ENCODE measurements at places on chromosomes 1 and 21.

GRCh38 chr1:211829343-211830054 lies 1.1 kb downstream of the LPGAT1 start:
- DNase-seq, result no peak

GRCh38 chr1:181099152-181100014 lies 10.9 kb downstream of the IER5 start:
- DNase-seq, result peak; percentile 51

GRCh38 chr21:18771845-18772380 lies 368.3 kb upstream of the TMPRSS15 start:
- no peak for DNase-seq

DNA sequence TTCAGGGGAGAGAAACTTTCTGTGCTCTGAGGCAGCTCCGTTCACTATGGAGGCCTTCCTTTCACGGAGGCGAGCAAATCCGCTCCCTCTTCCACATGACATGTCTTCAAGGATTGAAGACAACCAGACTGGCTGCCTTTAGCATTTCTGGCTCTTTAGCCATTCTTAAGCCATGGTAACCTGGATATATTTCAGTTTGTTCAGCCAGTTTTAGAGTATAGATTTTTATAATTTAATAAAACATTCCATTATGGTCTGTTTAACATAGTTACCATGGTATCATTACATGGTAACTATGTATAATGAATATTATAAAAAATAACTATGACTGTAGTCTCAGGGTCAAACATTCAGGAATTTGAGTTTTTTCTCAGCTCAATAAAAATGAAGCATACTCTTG lies 54.2 kb upstream of the NFIA start:
- no peak for DNase-seq

DNA sequence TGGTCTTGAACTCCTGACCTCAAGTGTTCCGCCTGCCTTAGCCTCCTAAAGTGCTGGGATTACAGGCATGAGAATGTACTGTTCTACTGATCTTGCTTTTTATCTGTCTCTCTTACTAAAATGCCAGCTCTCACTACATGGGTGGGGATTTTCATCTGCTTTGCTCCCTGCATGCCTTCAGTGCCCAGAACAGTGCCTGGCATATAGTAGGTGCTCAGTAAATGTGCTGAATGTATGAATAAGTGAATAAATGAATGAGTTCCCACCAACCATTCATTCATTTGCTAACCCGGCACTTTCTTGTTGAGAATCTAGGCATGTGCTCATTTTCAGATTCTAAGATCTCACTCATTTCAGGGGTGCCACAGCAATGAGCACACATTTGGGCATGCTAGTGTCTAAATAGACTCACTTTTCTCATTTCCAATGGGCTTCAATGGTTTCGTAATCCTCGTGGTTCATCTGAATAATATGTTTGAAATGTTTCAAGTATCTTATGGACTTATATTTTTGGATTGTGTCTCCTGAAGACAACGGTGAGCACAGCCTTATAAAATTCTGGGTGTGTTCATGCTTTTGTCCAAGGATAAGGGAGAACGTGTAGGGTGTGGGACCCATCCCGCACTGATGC lies 7.6 kb downstream of the DHRS3 start:
- no peak for DNase-seq

DNA sequence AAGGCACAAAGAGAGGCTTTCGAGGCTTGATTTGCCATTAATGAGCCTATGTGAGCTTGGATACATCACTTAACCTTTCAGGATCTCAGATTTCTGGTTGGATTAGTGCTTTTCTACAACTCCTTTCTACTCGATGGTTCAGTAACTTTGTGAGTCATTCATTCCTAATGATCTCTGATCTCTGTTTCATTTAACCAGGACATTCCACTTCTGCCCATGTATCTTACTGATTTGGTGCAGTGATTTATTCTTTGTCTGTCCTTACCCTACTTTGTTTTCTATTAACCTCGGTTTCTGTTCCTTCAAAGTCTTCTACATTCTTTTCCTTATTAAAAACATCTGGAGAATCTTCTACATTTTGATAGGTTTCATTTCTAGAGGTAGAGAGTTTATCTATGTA lies 94.6 kb upstream of the ZBTB18 start:
- DNase-seq, result no peak

DNA sequence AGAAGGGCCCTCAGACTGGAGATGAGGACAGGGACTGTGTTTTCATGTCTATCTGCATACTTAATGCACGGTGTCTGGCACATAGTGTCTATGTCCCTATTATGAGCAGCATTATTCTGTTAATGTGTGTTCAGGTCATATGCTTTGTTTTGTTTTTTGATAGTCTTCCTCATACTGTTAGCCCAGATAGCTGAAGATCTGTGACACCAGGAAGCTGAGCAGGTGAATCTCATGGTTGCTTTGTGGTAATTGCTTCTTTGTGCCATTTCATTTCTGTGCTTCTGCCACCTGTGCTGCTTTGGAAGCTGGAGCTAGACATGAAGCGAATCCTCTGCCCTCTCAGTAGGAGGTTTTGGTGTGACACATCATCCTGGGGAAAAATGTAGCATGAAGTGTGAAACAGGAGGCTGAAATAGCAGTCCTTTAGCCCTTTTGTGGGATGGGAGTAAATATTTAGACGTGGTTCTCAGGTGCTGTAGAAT lies 15.8 kb downstream of the SMAP2 start:
- no peak for DNase-seq

DNA sequence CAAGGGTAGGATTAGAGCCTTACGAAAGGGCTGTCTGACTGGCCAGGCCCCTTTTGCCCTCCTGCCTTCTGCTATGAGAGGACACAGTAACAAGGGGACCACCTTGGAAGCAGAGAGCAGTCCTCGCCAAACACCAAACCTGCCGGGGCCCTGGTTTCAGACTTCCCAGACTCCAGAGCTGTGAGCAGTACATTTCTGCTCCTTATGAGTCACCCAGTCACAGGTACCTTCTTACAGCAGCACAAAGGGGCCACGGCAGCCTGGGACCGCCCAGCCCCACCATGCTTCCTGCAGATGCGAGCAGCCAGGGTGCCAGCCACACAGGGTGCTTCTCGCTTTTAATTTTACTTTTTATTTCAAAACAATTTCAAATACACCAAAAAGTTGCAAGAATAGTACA lies 17.2 kb upstream of the POFUT2 start:
- DNase-seq, result no peak

DNA sequence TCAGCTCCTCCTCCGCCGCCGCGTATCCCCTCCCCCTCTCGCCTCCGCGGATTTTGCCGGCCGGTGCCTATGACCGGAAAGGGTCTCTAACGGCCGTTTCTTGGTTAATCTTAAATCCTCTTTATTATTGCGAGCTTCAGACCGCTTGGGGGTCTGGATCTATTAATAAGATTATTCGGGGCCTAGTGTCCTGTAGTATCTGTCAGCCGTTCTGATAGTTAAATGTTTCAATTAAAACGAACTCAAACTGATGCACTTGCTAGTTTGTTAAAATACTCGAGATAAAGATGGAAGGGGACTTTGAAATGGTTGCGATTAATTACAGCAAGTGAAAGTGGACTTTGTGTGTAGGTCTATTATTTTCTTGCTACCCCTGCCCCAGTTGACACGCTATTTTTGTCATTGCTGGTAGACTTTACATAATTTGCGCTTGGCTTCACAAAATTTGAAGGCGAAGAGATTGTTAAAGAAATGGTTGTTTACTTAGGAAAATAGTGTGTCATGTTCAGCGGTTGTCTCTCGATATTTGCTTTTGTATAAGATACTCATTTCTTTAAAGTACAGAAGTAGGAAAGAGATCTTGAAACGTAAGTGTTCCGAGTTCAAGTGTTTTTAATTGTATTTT lies 779 bp downstream of the SON start:
- DNase-seq, result peak; percentile 79

GRCh38 chr1:24322470-24323177 lies 3.5 kb downstream of the GRHL3 start:
- DNase-seq, result no peak

DNA sequence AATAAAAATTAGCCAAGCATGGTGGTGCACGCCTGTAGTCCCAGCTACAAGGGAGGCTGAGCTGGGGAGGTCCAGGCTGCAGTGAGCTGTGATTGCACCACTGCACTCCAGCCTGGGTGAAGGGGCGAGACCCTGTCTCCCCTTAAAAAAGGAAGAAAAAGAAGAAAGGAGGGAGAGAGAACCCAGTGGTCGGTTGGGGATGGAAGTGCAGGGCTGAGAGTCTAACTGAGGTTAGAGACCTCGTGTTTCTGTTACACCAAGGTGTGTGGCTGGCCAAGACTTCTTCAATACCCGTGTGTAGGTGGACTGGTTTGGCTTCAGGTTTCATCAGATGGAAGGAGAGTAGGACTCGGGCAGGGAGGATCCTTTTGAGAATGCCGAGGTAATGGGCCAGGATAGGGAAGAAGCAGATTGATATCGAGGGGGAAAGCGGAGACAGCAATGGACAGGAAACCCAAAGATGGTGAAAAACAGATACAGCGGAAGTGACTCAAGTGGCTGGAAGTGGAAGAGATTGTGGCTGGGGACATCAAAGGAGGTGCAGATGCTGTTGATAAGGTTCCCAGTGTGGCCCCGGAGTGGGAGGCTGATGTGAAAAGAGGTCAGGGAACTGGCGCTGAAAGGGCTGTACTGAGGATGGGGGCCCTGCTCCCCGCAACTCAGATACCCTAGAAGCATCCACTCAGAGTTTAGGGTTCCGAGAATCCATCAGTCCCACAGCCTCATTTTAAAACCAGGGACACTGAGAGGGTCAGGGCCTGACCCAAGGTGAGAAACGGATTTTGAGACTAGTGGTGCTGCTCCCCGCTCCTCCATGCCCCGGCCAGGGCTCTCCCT lies 681 bp upstream of the UBXN10 start:
- DNase-seq, result peak; percentile 67

GRCh38 chr1:218572050-218572449 lies 226.9 kb downstream of the TGFB2 start:
- DNase-seq, result no peak

- DNase-seq, result no peak
Measured at GRCh38 chr1:227726924-227727599, 8.0 kb downstream of the JMJD4 start.

GRCh38 chr1:77405186-77405585 lies 123.4 kb downstream of the AK5 start:
- no peak for DNase-seq

DNA sequence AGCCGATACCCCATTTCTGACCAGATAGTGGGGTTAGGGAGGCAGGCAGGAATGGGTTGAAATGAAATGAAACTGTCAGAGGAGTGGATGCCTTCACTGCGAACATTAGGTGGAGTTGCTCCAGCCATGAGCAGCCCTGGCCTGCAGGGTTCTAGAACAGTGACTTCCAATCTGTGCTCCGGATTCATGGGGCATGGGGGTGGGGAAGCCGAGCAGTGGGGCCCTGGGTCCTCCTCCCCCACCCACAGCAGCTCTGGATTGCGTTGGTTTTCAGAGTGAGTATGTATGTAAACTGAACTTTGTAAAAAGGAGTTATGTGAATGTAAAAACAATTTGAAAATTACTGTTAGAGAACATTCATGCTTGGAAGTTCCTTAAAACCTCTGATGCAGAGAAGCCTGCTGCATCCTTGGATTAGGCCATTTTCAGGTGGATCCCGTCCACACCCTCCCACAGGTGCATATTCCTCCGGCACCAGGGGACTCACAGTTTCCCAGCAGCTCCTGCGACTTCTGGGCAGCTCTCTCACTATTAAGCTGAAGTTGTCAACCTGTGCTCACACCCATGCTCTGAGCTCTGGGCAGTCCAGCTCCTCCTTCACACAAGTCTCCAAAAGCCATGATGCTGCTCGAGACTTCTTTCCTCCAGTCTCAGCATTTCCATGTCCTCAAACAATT lies 54.4 kb upstream of the EDN2 start:
- no peak for DNase-seq

- no peak for DNase-seq
Measured at GRCh38 chr1:27878039-27878438, 5.7 kb downstream of the THEMIS2 start.

- no peak for DNase-seq
Measured at GRCh38 chr1:8871965-8872399, 6.5 kb downstream of the ENO1 start.

DNA sequence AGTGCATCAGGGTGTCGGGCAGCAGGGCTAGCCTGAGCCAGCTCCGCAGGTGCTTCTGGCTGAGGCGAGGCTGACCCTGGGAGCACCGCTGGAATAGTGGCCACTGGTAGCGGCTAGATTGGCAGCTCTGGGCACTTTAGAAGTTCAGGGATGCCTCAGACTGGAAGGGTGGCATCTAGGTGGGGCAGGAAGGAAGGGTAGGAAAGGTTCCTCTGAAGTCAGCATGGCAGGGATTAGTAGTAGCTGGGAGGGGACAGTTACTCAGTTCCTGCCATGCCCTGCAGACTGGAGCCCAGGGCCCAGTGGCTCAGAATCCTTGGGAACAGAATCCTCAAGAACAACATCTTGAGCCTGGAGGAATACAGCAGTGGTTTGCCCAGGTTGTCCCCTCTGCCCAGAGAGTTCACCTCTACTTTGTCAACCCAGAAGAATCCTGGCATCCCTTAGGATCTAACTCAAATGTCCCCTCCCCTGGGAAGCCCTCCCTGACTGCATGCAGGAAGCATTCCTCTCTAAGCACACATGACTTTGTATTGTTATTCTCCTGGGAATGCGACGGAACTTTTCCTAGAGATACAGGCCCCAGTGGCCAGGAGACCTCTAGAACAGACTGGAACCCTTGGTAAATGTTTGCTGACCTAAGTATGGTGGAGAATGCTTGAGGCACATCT lies 39.5 kb upstream of the BCAR3 start:
- DNase-seq, result no peak

- no peak for DNase-seq
Measured at GRCh38 chr1:207140536-207140935, 36.5 kb downstream of the C4BPA start.

- DNase-seq, result no peak
Measured at GRCh38 chr1:4020449-4020848, 120.4 kb upstream of the C1orf174 start.

GRCh38 chr1:14925336-14926136 lies 228.0 kb upstream of the TMEM51 start:
- no peak for DNase-seq

Data from stimulated activated CD4-positive, alpha-beta T cell treated with anti-CD3 and anti-CD28 coated beads, Interleukin-2, amount 100 ng/mL, for 24 hours (primary cell).